ENCODE measurements at places on chromosomes 3 and 15.
A peak's percentile ranks its signal among the peaks of the same experiment; 100 is the strongest.

GRCh38 chr3:127774647-127775046, 47.7 kb downstream of the MGLL start:
- DNase-seq = no peak

DNA sequence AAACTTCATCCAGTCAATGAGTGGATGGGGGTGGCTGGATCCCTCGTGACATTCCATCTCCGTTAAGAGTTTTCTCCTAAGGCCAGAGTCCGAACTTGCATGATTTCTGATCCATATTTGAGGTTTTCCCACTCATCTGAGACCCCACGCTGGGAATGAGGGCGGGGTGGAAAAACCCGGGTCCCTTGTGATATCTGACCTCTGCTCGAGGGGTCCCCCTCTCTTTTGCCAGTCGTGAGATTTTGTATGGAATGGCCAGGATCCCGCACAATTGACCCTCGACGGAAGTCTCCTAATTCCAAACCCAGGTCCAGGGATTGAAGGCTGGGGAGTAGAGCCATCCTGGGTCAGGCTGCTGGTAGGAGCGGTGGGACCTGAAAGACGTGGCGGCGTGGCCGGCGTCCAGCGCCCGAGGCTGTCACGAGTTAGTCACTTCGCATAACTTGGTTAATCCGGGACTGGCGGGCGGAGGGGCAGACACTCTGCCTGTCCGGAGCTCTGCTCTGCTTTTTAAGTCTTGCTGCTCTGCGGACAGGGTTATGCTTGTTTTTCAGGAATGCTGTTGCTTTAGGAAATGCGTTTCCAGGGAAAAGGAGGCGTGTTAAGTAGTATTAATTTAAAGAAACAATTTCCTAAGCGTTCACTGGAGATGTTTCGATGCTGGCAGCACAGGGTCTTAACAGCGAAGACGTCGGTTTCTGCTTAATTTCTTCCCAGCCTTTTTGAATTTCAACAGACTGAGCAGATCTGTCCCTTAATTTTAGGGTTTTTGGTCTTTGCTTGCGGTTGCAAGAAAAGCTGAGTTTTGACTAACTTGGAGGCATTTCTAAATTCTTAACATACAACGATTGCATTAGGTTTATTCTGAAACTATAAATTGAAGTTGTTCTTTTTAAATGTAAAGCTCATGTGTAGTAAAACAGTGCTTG, 69.7 kb upstream of the LRRFIP2 start:
- DNase-seq = peak; percentile 94

GRCh38 chr3:60289341-60290121, 961.7 kb downstream of the FHIT start:
- no peak for DNase-seq

DNA sequence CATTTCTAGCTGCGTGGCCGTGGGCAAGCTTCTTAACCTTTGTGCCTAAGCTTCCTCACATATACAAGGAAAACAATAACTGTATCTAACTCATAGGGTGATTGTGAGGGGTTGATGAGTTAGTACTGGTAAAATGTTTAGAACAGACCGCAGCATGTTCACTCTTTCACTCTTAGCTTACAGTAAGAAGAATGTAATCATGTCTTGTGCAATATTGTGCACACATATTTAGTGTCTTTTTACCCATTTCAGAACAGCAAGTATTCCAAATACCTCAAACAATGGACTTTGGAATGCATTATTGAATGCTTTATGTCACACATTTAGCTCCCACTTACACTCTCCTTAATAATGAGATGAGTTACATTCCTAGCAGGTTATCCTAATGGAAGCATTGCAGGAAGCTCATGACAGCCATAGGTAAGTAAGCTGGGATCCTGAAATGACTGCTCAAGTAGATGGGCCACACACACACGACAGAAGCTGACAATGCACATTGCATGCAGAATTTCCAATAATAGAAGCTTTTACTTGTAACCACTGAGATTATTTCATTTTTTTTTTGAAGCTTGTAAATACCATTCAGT, 468.9 kb upstream of the WNT5A start:
- no peak for DNase-seq

GRCh38 chr15:59569477-59569876, 42.1 kb upstream of the GCNT3 start:
- no peak for DNase-seq

DNA sequence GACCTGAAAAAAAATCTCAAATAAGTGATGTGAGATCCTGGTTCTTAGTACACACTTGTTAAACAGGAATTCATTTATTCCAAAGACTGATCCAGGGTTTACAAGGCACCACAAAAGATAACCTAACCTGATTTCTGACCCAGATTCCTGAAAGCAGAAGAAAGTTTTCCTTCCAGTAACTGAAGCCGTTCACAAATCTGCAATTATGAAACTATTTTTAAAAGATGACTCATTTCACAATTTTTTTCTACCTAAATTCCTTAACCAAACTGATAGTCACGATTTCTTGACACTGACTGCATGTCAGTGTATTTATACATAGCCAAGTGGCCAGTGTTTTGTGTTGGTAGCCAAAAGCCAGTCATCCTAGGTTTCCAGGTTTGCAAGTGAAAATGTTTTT, 17.1 kb downstream of the SLC9A9 start:
- no peak for DNase-seq

DNA sequence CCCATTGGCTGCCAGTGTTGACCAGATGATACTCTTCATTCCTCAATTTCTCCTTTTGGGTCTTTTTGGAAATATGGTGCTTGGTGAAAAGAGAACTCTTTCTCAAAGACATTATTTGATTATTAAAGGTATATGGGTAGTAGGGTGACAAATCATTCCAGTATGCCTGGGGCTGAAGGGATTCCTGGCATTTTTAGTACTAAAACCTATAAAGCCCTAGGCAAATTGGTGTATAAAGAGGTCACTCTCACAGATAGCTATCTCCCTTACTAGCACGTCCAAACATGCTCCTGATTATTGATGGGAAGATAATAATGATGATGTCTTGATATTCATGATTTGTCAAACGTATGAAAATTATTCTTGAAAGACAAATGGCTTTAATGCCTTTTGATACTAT, 1.1 kb downstream of the GABRR3 start:
- DNase-seq = no peak

DNA sequence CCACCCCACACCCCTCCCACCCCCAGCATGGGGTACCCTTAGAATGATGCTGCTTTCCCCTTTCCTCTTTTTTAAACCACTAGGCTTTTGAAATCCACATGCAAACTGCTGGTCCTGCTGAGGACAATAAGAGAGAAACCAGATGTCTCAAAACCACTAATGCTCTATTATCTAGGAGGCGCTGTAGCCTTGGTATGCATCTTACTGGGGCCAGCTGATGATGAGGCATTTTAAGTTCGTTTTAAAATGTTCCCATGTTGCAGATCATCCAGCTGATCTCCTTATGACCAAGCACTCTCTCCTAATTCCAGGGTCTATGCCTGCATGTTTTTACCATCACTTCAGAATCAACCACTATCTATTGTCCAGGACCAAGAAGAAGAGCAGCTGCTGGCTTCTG, 1.3 kb downstream of the NME9 start:
- no peak for DNase-seq

GRCh38 chr3:182122779-182123178, 411.1 kb downstream of the SOX2 start:
- DNase-seq = no peak

GRCh38 chr15:56984681-56985481, 66.4 kb downstream of the TCF12 start:
- no peak for DNase-seq

DNA sequence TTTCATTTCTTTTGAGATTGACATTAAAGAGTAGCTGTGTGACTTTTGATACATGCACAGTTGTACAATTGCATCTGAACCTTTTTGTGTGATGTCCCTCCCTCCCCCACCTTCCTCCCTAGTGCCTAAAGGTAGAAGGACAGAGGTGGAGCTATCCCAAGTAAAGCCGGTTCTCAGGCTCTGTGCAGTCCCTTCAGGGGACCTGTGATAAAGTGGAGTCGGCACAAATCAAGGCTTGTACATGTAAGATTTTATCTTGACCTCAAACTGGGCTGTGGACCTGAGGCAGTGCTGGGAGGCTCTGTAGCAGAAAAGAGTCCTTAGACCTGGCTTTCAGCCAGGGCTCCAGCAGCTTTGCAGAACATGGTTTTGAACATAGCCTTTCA, 55.5 kb upstream of the CMTM7 start:
- DNase-seq = peak; percentile 81

GRCh38 chr3:44235604-44236484, 5.8 kb upstream of the TOPAZ1 start:
- DNase-seq = peak; percentile 89

DNA sequence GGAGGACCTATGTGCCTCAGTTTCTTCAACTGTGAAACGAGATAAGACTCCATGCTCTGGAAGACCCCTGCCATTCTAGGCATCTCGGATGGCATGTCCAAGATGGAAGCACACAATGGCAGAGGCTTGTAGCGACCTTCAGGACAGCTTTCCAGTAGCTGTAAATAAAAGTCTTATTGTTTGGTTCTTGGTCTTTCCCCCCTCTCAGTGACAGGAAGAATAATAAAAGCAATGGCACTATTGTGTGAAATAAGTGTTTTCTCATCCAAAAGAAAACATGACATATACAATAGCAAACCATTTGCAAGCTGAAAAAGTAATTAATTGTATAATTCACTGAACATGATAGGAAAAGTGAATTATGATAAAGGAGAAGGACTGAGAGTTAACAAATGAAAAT, 32.5 kb upstream of the CD47 start:
- no peak for DNase-seq

DNA sequence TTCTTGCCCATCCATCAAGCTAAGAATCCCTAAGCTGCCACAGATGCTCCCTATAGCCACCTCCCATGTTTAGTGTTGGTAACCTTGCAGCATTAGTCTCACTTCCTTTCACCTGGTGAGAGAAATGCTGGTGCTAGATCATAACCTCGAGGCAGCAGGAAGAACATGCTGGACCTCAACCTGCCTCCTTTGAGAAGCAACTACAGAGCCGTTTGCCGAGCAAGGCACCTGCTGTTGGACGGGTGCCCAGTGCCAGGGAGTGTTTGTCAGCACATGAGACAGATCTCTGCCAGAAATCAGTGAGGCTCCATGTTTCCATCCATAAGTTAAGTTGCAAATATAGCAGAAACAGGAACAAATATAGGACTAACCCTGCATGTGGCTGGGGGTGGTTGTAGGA, 955.7 kb downstream of the TUSC7 start:
- no peak for DNase-seq

GRCh38 chr3:187186375-187186774, 10.9 kb upstream of the RTP1 start:
- no peak for DNase-seq

GRCh38 chr15:26981492-26981891, 10.5 kb downstream of the GABRG3 start:
- DNase-seq = no peak

DNA sequence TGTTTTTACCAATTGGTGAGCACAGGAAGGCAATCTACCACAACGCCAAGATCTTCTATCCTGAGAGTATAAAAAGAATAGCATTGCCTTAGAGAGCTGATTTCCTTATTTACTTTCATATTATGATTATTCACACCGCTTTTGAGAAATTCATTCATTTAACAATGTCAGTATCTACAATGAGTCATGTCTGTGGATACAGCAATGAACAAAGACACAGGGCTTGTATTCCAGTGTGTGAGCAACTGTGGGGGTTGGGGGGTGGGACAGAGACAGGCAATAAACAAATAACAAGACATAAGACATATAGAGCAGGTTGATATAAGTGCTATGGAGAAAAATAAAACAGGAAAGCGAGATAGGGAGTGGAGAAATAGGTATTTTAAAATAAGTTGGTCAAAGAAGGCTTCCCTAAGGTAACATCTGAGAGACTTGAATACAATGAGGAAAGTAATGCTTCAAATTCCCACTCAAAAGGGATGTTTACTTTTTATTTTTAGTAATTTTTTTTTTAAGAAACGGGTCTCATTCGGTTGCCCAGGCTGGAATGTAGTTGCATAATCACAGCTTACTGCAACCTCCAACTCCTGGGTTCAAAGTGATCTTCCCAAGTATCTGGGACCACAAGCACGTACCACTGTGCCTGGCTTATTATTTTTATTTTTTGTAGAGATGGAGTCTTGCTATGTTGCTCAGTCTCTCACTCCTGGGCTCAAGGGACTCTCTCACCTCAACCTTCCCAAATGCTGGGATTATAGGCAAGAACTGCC, 45.7 kb downstream of the PGBD4 start:
- DNase-seq = no peak

DNA sequence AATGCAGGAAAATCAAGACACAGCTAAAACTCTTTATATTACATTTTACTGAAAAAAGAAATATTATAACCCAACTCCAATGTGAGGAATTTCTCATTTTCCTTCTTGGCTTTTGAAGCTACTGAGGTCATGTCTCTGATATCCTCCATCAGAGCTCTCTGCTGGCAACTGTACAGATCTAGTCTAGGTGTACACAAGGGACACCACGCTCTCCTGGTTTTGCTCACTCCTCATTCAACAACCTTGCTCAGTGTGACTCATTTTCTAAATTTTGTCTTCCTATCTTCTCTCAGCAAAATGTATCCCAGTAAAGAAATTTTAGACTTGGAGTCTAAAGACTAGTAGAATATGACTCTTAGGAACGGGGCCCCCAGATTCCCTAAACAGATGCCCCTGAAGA, 144.3 kb downstream of the KCNMB2 start:
- DNase-seq = no peak

DNA sequence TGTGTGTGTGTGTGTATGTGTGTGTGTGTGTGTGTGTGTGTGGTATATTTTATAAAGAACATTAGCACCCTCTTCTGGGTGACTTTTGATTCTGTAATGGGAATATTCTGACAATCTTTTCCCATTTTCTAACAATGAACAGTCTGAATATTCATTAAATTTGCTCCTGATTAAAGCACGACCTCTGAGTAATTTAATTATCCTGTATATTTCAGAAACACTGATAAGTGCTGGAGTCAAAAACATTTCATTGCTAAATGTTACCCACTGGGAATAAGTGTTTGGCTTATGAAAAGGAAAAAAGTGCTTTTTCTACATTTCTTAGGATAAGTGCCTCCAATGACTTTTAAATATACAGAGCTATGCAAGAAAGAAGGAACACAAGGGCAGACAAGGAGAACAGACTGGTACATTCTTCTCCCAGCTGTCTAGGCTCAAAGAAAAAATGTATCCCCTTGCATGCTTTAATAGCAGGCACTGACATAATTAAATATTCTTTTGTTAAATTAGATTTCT, 32.3 kb upstream of the SYNPR start:
- DNase-seq = no peak

All from ELF-1 (cell line).